Brain microvascular endothelial cell (primary cell): ENCODE measurements at places on chromosomes 3 and 15.

- DNase-seq, result no peak
Measured at GRCh38 chr15:94366781-94367180, 135.4 kb downstream of the MCTP2 start.

GRCh38 chr15:54687628-54688027, 509.1 kb downstream of the RSL24D1 start:
- no peak for DNase-seq

DNA sequence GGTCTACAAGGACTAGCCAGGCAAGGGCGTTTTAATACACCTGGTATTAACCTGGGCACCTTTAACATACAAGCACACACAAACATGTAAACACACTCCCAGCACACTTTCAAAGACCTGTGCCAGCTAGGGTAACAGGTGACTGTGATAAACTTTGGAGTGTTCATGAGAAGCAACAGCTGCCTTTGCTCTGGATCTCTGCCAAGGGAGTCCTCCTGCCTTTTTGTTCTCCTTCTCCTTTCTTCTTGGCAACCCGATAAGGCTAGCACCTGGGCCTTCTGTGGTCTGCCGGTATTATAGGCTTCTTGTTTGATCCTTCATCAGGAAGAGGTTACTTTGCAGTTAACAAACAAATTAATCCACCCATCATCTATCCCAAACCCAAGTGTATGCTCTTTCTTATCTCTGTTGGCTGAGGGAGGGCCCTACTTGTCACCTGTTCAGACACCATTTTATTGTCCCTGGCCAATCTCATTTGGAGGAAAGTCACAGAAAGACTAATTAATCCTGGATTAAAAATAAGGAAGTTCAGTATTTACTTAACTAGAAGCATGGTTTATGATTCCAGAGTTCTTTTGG, at the start of gene RETNLB:
RETNLB (minus strand) TSS at position 7 of the 579 bp plus-strand sequence. CDS start 225 bp downstream, outside the sequence.
- DNase-seq, result no peak

DNA sequence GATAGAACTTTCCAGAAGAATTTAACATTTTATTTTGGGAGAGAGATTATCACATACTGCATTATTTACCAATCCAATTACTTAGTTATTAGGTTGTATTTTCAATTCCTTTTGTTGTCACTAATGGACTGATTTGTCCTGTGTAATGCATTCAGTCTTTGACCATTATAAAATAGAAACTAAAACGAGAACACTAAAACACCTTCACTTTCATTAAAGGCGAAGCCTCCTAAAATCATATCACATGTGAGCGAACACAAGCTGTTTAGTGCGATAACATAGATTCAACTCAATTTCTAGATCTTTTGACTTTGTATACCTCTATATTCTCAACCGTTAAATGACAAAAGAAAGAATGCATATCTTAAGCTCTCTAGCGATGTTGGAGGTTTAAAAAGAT, 253.4 kb downstream of the VGLL3 start:
- DNase-seq, result no peak

DNA sequence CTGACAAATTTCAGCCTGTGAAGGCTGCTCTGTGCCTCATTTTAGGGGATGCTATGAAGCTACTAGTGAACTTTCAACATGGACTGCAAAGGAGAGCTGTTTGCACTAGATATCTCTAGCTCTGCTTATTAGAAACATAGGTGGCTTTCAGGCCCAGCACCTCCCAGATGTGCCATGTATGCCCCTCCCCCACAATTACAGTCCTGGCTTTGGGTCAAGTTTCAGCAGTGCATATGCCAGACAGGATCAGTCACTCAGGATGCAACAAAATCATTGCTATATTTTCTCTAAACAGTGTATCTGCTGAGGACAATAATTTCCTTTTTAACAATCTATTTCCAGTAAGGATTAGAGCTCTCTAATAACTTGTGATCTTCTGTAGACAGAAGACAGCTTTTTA, 178.8 kb upstream of the STAC start:
- no peak for DNase-seq

DNA sequence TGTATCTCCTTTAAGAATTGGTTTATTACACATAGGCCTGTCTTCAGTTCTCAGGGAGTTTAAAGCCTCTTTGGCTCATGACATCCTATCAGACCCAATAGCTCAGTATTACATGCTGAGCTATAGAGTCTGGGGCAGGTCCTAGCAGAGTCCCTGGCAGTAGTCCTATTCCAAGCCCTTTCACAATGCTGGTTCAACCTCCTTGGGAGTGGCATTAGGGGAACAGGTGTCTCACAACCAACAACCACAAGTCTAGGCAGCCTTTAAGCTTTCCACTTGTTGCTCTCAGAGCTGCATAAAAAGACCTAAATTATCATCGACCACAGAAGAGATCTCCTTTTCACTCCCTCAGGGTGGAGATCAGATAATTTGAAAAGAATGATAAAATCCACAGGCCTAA, 22.8 kb upstream of the C2CD4B start:
- DNase-seq, result no peak

GRCh38 chr15:63405159-63405558, 23.5 kb upstream of the CA12 start:
- DNase-seq, result no peak

DNA sequence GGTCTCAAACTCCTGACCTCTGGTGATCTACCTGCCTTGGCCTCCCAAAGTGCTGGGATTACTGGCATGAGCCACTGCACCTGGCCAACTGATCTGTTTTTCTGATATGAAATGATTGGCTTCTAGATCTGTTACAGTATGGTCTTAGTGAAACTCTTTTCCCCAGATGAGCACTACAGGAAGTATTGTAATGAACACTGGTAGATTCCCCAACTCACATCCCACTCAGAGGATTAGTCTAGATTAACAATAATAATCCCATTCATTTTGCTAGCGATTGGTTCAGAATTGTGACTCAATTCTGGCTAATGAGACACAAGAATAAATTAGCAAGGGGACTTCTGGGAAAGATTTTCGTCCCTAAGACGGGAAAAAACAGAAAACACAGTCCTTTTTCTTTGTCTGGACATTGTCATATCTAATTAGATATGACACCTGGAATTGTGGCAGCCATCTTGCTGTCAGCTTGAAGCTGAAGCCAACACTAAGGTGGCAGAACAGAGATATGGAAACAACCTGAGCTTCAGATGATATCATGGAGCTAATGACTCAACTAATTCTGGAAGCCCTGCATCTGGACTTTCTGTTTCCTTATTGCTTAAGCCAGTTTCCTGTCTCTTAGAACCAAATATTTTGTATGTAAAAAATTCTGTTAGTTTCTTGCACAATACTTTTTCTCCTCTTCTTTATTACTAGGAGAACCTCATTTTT, 17.4 kb upstream of the NPTN start:
- DNase-seq, result no peak

GRCh38 chr3:85851071-85851470, 892.3 kb downstream of the CADM2 start:
- no peak for DNase-seq

DNA sequence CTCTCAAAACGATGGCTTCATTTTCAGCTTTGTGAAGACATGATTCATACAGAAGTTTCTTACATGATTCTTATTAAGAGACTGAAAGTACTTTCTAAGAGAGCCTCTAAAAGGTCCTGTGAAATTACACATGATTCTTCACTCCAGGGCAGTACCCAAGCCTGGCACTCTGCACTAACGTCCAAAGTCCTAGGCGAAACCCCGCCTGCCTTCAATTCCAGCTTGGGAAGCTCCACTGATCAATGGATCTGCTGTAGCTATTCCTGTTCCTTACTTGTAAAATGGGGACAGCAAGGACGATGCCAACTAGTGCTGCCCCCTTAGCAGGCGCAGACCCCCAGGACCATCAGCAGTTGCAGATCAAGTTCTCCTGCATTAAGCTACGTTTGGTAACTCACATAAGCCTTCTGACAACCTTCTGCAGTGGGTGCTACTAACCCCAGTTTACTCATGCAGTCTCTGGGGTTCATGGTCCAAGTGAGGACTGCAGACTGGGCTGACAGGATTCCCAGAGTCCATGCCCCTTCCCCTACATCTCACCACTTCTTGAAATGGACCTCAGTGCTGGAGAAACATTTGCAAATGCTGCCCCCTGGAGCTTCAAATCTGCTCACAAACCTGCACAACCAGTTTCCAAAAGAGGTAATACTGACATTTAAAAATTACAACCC, 10.6 kb downstream of the CHCHD4 start:
- DNase-seq, result no peak

GRCh38 chr3:102174312-102174712, 260.5 kb upstream of the ZPLD1 start:
- peak; percentile 85 for DNase-seq

- DNase-seq, result no peak
Measured at GRCh38 chr3:54069961-54070360, 52.4 kb upstream of the CACNA2D3 start.

- no peak for DNase-seq
Measured at GRCh38 chr3:138404121-138404520, 30.3 kb upstream of the ESYT3 start.

GRCh38 chr3:50246517-50246954, 10.5 kb downstream of the GNAI2 start:
- peak; percentile 94 for DNase-seq

DNA sequence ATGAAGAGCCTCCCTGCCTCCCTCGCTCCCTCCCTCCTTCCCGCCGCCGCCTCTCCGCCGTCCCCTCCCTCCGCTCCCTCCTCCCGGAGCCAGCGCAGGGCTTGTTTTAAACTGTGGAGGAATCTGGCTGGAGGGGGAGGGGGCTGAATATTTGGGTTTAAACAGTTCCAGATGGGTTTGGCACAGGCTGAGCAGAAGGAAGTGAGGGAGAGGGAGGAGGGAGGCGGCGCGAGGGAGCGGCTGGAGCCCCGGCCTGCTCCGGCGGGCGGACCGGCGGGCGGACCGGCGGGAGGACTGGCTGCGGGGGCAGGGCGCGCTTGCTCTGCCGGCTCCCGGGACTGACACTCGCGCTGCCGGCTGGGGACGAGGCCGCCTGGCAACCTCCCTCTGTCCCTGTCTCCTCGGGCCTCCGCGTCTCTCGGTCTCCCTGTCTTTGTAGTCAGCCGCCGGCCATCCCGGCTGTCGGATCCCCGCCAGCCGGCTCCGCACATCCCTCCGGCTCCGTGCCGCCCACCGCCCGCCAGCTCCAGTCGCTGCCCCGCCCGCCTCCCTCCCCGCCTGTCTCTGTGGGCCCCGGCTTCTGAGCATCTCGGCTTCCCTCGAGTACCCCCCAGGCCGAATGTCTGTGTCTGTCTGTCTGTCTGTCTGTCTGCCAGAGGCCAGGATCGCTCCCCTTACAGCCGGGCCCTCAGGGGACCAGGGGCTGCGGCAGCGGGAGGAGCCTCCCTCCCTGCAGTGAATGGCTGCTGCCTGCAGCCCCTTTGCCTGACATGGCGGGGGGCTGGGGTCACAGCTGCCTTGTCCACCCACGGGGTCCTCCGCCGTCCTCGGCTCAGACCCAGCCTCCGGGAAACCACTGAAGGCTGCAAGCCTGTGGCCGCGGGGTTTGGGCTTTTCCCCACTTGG, 7.6 kb downstream of the EPHB3 start:
- peak; percentile 75 for DNase-seq

- DNase-seq, result no peak
Measured at GRCh38 chr3:177624528-177625495, 427.5 kb upstream of the TBL1XR1 start.

- no peak for DNase-seq
Measured at GRCh38 chr15:57411945-57412768, 35.9 kb downstream of the CGNL1 start.

DNA sequence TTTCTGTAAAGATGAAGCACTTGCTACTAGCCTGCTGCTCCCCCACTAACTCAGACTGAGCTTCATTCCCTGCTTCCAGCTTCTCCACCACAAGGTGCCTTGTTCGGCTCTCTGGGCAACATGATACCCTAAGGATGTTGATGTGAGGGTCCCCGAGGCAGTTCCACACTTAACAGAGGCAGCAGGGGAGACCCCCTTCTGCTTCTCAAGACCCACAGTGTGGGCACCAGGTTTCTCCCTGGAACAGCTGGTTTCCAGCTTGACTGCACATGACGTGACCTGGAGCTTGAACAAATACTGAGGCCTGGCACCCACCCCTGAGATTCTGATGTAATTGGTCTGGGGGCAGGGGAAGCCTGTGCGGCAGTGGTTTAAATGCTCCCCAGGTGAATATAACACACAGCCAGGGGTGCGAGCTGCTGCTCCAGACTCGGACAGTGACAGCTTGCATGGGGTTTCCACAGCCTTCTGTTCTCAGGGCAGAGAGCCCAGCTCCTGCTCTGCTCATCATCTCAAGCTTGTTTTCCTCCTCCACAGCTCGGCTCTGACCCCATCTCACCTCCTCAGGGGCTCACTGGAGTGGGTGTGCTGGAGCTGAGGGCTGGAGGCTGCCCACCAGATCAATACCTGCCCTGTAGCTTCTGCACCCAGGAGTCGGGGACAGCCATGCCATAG, 95.0 kb upstream of the HACD2 start:
- no peak for DNase-seq

- no peak for DNase-seq
Measured at GRCh38 chr3:14295801-14296200, 106.6 kb upstream of the SLC6A6 start.

DNA sequence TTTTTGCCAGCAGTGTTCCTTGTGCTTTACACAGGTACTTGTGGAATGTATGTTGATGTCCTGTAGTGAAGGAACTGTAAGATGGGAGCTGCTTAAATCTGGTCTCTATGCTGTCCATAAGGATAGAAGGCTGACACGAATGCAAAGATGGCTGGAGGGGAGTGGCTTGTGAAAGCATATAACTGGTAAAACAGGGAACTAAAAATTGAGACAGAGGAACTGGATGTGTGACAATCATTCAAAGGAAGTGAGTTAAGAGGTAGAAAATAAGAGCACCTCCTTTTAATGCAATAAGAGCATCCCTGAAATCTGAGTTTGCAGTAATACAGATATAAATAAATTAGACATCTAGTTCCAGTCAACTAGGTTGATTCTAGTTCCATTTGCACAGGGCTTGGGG, 35.2 kb downstream of the RNF13 start:
- DNase-seq, result no peak

DNA sequence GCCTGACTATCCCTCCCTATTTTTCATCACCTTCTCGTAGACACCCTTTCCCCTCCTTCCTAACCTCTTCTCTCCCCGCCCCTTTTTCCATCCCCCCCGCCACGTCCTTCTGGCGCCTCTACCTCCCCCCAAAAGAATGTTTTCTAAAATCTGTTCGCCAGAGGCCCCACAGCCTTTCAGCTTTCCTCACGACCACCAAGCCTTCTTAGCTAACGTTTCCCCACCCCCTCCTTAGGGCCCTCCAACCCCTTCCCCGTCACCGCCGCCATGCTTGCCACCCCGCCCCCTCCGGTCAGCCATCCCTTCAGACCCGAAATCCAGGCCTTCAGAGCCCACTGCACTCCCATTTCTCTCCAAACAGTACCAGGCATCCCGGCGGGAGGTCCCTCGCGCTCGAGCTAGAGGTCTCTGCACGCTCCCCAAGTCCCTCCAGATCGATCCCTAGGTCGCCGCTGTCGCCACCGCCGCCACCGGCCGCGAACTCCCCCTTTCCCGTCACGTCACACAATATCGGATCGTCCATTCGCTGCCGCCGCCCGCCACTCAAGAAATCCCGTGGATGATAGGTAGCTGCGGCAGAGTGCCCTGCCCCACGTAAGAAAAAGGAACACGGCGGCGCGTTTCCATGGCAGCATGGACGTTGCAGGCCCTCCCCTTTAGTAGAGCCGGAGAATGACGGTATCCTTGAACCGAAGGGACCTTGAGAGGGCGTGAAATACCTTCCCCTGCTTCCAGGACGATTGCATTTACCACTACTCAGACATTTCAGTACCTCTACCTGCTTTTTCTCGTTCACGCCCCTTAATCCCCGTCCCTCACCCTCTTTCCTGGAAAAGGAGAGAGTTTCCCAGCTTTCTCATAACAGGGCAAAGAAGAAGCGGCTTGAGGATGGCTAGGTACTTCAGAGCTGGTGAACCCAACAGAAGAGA, at the start of gene TP53BP1:
TP53BP1 (minus strand) TSS at position 484 of the 929 bp plus-strand sequence; CDS start at position 371, 113 bp downstream.
- DNase-seq, result peak; percentile 97
